ENCODE measurements at places on chromosomes 3 and 15.

DNA sequence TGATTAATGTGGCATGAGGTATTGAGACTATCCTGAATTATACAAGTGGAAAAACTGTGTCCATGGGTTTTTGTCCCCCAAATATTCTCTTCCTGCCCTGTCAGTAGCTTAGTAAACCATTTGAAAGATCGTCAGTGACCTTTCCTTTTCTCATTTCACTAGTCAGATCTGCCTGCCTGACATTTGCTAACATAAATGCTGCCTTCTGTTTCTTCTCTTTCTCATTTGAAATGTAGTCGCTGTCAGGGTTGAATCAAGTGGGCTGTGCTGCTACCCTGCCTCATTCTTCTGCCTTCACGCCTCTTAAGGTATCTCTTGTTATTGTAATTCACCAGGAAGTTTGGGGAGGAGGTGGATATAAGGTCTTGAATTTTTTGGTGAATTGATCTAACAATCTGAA lies 67.5 kb downstream of the LRCH3 start:
- DNase-seq: no peak

GRCh38 chr3:73473181-73473897 lies 151.4 kb downstream of the PDZRN3 start:
- DNase-seq: no peak

DNA sequence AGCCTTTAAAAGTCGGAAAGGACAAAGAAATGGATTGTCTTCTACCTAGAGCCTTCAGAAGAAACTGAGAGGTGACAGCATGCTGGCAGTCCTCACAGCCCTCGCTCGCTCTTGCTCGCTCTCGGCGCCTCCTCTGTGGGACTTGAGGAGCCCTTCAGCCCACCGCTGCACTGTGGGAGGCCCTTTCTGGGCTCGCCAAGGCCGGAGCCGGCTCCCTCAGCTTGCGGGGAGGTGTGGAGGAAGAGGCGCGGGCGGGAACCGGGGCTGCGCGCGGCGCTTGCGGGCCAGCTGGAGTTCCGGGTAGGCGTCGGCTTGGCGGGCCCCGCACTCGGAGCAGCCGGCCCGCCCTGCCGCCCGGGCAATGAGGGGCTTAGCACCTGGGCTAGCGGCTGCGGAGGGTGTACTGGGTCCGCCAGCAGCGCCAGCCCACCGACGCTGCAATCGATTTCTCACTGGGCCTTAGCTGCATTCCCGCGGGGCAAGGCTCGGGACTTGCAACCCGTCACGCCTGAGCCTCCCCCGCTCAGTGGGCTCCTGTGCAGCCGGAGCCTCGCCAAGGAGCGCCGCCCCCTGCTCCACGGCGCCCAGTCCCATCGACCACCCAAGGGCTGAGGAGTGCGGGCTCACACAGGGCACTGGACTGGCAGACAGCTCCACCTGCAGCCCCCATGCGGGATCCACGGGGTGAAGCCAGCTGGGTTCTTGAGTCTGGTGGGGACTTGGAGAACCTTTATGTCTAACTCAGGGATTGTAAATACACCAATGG lies 953.8 kb upstream of the GBE1 start:
- peak; percentile 65 for DNase-seq

DNA sequence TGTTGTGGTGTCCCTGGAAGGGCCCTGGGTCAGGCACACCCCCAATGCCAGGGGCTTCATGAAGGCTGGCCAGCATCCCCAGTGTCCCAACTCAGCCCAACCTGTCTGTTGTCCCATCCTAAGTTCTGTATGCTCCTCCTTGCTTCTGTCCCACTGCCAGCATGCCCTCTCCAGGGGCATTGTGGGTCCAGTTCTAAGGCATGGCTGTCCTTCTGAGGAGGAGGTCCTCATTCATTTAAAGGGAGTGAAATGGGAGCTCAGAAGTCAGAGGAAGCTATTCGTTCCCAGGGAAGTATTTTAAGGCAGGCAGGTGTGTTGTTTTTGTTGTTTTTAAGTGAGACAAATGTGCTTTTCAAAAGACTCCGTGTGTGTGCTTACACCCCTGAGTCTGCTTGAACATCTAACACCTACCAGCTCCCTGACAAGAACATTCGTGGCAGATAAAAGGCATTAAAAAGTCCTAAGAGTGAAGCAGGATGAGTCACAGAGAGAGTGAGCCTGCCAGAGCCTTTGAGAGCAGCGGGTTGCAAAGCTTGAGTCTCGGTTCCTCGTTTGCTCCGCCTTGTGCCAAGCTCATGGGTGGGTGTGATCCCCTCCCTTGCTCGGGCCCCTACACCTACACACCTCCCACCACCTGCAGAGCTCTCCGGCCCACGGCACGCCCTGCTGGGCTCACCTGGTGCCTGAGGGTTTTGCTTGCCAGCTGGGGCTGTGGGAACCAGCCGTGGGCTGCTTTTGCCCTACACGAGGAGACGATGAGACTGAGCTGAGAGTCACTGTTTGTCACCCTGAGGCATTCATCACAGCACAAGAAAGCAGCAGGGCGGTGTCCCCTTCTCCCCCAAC lies 183.4 kb upstream of the TOPAZ1 start:
- peak; percentile 90 for DNase-seq

GRCh38 chr3:31384117-31384516 lies 148.6 kb upstream of the STT3B start:
- DNase-seq: no peak

- no peak for DNase-seq
Observed at GRCh38 chr15:71551566-71551965, 258.8 kb upstream of the NR2E3 start.

DNA sequence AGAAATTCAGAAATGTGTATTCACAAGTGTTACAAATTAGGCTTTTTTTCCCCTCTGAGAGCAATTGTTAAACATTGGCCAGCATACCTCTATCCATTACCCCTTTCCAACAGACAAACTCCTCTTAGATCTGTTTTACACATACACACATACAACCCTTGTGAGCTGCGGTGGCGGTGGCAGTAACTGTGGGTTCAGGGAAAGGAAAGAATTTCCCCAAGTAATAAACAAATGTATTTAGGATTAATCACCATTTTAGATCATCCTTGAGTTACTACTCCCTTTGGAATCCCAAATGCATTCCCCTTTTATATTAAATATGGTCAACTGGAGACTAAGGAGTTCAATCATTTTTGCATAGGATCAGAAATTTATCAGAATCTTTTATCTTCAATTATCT lies 667.0 kb downstream of the FHIT start:
- DNase-seq: no peak

DNA sequence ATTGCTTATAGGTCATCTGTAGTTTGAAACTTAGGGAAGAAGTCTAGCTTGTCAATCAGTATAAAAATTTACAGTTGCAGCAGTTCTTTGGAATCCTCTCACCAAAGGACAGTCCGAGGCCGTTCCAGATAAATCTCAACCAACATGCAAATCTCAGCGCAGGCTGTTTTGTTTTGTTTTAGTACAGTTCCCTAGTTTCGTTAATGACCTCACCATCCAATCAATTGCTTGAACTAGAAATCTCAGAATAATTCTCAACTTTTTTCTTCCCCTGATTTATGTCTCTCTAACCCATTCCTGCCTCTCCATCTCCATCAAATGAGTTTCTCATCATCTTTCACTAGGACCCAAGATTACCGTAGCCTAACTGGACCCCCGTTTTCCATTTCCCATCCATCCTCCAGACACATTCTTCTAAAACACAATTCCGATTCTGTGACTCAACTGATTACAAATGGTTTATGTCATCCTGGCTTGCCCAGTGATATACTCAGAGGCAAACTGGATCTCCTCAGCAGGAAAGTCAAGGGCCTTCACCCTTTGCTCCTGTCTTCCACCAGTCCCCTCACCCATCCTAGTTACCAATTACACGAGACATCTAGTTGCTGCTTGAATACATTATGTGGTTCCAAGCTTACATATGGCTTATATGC lies 1.3 kb downstream of the SMCO1 start:
- no peak for DNase-seq

GRCh38 chr3:11610700-11611275 lies 32.9 kb downstream of the VGLL4 start:
- DNase-seq: no peak

GRCh38 chr3:151890721-151891141 lies 17.3 kb downstream of the SUCNR1 start:
- no peak for DNase-seq

DNA sequence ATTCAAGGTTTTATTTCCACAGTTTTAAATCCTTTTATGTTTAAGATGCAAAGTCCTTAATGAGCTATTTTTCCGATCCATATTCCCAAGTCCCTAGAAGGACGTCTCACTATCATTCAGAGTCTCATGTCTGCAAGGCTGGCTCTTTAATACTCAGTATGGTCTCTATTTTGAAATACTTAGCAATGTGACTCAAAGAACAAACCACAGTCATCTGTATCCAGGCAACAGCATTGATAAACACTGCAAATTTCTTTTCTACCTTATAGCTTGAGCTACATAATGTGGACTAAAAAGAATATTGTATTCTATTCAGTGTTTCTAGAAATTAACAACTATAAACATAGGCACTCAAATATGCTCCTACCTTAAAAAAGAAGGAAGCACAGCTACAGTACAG lies 588.3 kb upstream of the NAALADL2 start:
- no peak for DNase-seq

GRCh38 chr15:62462721-62463120 lies 297.6 kb upstream of the C2CD4B start:
- no peak for DNase-seq

GRCh38 chr3:103968751-103969150 lies 1398.0 kb upstream of the ALCAM start:
- DNase-seq: no peak

DNA sequence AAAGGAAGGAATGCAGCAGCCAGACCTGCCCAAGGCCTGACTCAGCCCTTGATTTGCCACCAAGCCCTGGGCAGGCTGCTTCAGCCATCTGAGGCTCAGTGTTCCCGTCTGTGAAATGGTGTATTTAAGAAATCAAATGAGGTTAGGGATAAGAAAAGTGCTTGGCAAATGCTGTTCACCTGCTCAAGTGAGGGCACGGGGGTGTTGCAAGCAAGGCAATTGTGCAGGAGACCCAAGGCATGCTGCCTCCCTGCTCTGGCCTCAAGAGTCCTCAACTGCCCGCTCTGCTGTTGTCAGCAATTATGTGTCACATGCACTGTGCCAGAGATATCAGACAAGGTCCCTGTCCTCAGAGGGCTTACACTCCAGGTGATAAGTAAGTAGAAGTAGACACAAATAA lies 101.8 kb downstream of the TPRA1 start:
- no peak for DNase-seq

- DNase-seq: no peak
Observed at GRCh38 chr15:50262533-50262932, 3.0 kb downstream of the HDC start.

- DNase-seq: no peak
Observed at GRCh38 chr3:127573912-127574311, 16.6 kb downstream of the TPRA1 start.

- DNase-seq: no peak
Observed at GRCh38 chr3:40827942-40828688, 303.4 kb downstream of the ZNF621 start.

GRCh38 chr3:183815951-183816475 lies 9.4 kb downstream of the MAP6D1 start:
- DNase-seq: peak; percentile 64

- no peak for DNase-seq
Observed at GRCh38 chr3:158936530-158937113, 134.8 kb downstream of the MFSD1 start.

GRCh38 chr3:130276203-130276803 lies 69.2 kb upstream of the COL6A5 start:
- DNase-seq: no peak

DNA sequence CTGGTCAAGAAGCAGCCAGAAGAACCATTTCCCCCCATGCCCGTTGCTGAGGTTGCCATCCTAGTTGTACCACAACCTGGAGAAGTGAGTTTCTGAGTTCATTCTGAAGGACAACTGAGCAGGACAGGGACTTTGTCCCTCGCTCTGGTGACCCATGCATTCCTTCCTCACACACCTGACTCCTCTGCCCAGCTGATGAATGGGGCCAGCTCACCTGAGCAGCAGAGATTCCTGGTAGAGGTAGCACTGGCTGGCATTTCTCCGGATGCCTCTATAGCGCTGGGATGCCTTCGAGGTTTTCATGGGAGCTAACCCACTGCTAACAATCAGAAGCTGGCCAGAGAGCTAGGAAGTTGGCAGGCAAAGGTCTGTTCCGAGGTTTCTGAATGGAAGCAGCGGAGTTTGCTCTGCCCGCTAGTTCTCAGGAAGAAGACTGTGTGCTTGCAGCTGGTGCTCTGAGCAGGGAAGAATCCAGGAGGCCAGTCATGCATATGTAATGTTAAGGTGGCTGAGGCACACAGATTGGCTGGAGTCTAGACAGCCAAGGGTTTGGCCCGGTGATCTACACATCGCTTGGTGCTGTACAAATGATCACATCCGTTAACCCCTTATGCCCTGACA lies at the start of gene TMC3:
TMC3 (minus strand) TSS at position 439 of the 621 bp plus-strand sequence; CDS start at position 303, 136 bp downstream.
- DNase-seq: no peak

GRCh38 chr15:60901647-60902046 lies 327.5 kb downstream of the RORA start:
- no peak for DNase-seq

DNA sequence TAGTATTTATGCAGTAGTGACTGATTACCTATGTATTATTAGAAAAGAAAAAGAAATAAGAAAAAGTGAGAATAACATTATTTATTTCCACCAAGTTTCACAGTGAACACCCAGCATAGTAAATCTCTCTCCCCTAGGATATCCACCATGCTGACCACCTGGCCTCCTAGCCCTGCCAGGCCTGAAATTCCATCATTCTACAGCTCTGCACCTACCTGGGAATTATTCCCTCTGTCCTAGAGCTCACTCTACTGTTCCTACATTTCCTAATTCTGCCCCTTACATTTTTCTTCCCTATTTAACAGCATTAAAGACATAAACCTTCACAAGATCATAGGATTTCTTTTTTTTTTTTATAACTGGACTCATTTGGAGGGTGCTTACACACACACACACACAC lies 525.3 kb upstream of the PPP2R3A start:
- no peak for DNase-seq
